Fibroblast of skin of right quadriceps (primary cell): ENCODE measurements at places on chromosomes 2 and 18.
A peak's percentile ranks its signal among the peaks of the same experiment; 100 is the strongest.

DNA sequence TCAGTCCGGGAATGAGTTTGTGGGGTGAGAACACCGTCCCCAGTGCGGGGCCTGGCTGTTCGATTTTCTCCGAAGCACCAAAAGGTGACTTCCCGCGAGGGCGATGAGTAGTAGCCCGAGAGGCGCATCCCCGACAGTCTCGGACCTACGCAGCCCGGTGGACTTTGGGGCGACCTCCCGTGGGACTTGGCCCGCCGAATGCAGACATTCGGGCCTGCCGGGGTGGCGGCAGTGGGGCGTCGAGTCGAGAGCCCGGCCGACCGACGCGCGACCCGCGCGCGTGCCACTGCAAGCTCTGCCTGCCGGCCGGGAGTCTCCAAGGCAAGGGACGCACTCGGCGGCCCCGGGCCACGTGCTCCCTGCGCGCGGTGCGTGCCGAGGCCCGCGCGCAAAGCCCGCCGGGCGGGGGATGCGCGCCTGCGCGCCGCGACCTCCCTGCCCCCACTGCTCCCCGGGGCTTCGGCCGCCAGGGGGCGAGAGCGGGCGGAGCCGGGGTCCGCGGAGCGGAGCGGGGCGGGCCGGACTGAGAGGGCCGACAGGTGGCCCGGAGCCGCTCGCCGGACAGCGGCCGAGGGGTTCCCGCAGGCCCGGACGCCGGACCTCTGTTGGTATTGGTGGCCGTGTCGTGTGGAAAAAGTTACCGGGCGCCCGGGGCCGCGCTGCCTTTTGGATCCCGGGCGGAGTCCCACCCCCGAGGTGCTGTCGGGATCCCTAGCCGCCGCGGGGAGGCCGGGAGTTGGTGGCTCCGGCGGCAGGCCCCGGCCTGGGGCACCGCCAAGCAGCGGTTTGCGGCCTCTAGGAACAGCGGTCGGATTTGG lies 1.9 kb downstream of the PTMA start:
- DNase-seq = peak; percentile 85

- no peak for DNase-seq
Observed at GRCh38 chr2:233818639-233819621, 35.4 kb downstream of the HJURP start.

- no peak for DNase-seq
Observed at GRCh38 chr2:185137700-185138099, 539.4 kb downstream of the ZNF804A start.

DNA sequence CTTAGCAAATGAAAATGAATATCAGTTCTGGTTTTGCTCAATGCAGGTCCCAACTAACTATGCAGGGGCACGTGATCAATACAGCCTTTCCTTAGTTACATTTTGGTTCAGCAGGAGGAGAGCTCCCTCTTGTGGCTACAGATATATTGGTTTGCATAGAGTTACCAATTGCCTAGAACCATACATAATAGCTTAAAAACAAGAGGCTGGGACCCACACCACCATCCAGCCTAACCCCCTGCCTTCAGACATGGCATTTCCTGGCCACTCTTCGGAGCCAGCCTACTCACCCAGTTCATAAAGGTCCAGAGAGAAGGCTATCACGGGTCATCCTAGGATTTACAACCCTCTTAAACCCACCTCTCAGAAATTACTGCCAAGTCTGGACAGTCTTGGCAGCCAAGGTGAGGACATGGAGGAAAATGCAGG lies 10.5 kb downstream of the CCDC93 start:
- DNase-seq = peak; percentile 79

GRCh38 chr2:1572638-1573037 lies 159.4 kb downstream of the TPO start:
- peak; percentile 44 for DNase-seq

GRCh38 chr2:24239553-24239952 lies 64.7 kb downstream of the FAM228A start:
- DNase-seq = no peak

DNA sequence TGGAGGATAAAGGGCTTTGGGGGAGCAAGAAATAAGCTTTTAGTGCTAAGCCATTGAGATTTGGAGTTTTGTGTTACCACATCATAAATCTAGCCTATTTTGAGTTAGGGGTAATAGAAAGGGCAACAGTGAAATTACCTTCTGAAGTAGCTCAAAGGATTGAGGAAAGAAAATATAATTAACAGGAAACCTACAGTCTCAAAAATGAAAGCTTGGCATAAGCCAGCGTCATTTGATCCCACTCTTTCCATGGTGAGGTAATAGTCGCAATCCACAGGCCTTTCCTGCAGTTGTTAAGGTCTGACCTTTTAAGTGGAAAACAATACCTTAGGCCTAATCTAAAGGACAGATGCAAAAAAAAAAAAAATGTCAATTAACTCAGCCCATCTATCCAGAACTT lies 182.7 kb downstream of the UXS1 start:
- no peak for DNase-seq

DNA sequence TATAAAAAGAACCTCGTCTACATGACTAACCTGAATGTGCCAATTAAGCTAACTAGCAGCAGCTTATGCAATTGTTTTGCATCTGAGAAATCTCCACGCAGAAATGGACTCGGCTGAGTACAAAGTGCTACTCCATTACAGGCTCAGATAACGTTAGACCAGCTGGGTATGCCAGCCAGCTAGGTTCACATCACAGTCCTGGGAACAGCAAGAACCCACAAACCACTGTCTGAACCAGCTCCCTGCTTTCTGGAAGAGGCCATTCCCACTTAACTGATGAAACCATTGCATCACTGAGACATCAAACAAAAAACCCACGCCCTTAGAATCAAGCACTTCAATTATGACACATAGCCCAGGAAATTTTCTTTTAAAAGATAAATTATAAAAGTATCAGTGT lies 202.7 kb downstream of the CYRIA start:
- no peak for DNase-seq

GRCh38 chr2:97747716-97748115 lies 34.3 kb downstream of the ZAP70 start:
- peak; percentile 9 for DNase-seq

DNA sequence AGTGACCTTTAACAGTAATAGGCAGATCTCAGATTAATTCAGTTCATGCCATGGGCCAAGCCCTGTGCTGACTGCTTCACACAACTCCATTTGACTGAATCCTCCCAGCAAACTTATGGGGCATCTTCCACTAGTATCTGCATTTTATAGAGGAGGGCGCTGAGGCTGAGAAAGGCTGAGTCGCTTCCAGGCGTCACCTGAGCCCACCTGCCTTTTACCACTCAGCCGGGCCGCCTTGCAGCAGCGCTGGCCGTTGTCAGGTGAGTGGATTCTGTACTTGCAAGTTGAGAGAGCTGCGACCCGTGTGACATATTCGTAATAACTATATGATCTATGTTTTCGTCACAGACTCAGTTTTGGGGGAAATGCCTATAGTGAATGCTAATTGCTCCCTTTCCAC lies 59.3 kb upstream of the B3GNT7 start:
- no peak for DNase-seq

GRCh38 chr2:36165132-36165531 lies 190.4 kb upstream of the CRIM1 start:
- DNase-seq = no peak

DNA sequence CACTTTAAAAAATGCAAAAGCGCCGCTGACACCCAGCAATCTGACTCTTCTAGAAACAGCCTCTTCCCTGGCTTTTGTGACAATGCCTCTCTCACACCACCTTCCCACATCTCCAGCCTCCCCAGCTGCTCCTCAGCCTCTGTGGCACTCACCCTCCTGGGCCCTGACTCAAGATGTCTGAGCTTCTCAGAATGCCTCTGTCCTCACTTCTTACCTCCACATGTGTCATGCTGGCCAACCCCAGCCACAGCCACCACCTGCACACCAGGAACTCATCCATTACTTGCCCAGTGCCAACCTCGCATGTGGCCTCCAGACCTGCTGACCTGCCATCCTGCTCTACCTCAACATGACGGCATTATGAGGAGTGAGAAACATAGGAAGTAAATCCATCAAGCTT lies 249.8 kb upstream of the RAB6C start:
- DNase-seq = no peak
